ENCODE measurements at places on chromosomes 11 and 22. TPM values are rescaled to one million over a fixed set of nuclear protein-coding genes. Genes with fewer than 3 reads are reported as not detected.

DNA sequence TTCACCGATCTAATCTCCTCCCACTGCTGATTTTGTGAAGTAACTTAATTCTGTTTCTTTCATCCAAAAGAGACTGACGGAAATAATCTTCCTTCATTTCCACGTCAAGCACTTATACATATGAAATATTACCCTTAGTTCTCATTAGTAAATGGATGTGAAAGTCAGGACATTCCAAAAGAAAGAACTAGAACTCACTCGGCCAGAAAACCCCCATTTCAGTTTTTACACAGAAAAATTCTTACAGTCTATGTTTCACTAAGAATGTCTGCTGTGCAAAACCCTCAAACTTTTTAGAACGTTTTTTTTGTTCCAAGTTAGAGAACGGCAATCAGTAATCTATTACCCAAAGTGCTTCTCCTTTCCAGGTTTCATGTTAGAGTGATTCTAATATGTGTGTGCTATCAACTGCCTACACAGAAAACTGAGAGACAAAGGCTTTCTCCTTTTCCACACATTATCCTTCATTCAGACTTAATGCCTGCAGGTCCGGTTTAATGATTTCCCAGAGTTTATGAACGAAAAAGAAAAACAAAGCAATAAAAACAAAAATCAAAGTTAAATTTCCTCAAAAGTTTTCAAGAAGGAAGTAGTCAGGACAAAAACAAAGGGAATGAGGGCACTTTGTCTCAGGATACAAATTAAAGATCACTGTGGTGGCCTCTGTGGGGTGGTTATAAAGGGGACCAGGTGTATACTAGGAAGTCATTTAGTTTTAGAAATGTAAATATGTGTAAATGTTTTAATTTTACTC lies 11.3 kb upstream of the SESN3 start:
- no peaks in the 10 kb centered on the region for H3K27me3 ChIP-seq
- no peak overlapping the region for H3K4me3 ChIP-seq
- no peak overlapping the region for H3K27ac ChIP-seq
- no peaks in the 10 kb centered on the region for H3K4me1 ChIP-seq

DNA sequence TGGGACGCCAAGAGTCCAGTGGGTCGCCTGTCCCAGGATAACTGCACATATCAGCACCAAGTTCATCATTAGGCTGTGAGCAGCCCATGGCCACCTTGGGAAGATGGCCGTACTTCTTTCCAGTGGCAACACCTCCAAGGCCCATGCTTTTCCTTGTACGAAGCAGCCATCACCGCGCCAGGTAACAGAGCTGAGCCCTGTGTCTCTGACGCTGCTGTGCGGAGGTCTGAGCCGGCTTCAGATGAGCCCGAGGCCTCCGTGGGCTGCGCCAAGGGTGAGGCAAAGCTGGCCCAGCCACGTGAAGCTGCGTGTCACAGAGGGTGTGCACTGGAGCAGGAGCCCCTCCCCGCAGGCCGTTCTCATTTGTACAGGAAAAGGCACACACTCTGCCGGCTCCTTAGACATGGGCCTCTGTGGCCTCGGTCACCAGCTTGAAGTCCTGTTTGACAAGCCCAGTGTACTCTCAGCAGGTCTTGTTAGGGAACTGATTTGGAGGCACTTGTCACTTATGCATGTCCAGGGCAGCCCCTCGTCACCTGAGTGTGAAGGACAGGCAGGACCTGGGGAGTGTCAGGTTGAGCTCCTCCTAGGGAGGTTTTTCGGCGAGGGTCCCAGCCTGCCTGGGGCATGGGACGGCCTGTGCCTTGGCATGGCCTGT lies 401.5 kb downstream of the TBC1D22A start:
- no peak for DNase-seq
- no peak overlapping the region for H3K4me3 ChIP-seq
- no peaks in the 10 kb centered on the region for H3K27me3 ChIP-seq
- H3K27ac ChIP-seq = no peak overlapping the region
- H3K4me1 ChIP-seq = no peaks in the 10 kb centered on the region
- H3K36me3 ChIP-seq = peaks cover 13% of the 10 kb centered on the region

GRCh38 chr11:27995083-27995482 lies 112.9 kb downstream of the KIF18A start:
- H3K36me3 ChIP-seq = no peaks in the 10 kb centered on the region
- H3K27me3 ChIP-seq = no peaks in the 10 kb centered on the region
- no peak overlapping the region for H3K4me3 ChIP-seq

GRCh38 chr22:47422736-47423135 lies 660.3 kb downstream of the TBC1D22A start:
- no peak overlapping the region for H3K4me3 ChIP-seq
- DNase-seq = no peak
- peaks cover 3% of the 10 kb centered on the region for H3K27me3 ChIP-seq
- H3K4me1 ChIP-seq = no peaks in the 10 kb centered on the region
- no peak overlapping the region for H3K27ac ChIP-seq

DNA sequence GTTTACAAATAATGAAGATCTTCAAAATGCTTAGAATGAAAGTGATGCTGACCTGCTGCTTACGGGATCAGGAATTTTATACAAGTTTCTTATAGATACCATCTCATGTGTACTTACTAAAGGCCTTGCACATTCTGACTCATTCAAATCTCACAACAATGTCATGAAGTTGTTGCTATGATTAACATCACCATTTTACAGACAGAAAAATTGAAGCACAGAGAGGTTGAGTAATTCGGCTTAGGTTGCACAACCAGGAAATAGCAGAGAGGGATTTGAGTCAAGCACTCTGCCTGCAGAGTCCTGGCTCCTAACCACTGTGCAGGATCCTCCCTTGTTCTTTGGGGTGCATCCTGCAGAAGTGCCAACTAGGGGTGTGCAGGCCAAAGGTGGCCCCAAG lies 471.9 kb downstream of the MIAT start:
- peaks cover 4% of the 10 kb centered on the region for H3K4me1 ChIP-seq
- H3K4me3 ChIP-seq = no peak overlapping the region
- no peak for DNase-seq
- H3K27me3 ChIP-seq = no peaks in the 10 kb centered on the region
- no peaks in the 10 kb centered on the region for H3K36me3 ChIP-seq
- no peak overlapping the region for H3K27ac ChIP-seq

DNA sequence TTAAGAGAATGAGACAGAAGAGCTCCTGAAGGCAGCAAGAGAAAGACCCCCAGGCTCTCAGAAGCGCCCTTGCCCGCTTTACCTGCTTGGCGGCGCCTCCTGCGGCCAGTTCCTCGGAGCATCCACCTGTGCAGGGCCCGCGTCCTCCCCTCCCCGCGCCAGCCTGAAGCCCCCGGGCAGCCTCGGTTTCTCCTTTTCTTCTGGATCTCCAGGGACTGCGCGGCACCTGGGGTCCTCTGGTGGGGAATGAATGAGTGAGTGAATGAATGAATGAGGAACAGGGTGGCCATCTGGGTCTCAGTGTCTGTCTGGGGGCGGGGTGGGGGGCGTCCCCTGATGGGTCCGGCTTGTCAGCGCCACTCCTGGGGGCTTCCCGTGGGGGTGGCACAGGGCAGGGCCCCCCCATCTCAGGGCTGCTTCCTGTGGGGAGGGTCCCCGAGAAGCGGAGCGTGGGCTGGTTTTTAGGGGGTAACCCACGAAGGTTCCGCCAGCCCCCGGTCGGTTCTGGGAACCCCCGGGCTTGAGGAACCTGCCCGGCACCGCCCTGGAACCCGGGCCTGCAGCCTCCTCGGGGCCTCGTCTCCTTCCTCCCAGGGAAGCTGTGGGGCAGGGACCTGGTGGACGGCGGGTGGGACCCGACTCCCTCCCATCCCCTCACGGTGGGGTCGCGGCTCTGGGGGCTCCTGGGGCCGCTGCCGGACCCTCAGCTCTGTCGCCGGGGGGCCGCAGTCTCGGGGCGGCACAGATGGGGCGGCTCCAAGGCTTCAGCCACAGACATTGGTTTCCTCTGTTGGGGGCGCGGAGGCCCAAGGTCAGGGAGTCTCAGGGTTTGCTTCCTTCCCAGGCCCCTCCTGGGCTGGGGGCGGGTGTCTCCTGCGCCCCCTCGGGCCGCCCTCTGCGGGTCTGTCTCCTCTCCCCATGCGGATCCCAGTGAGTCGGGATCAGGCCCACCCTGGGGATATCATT lies 8.3 kb upstream of the KRTAP5-7 start:
- H3K27me3 ChIP-seq = no peaks in the 10 kb centered on the region
- no peak overlapping the region for H3K27ac ChIP-seq
- H3K4me3 ChIP-seq = no peak overlapping the region

- no peak for DNase-seq
- no peaks in the 10 kb centered on the region for H3K4me1 ChIP-seq
- H3K4me3 ChIP-seq = no peak overlapping the region
- H3K27me3 ChIP-seq = no peaks in the 10 kb centered on the region
- no peaks in the 10 kb centered on the region for H3K36me3 ChIP-seq
These were observed 11.1 kb downstream of the IGF2 start for GRCh38 chr11:2128130-2128510.

DNA sequence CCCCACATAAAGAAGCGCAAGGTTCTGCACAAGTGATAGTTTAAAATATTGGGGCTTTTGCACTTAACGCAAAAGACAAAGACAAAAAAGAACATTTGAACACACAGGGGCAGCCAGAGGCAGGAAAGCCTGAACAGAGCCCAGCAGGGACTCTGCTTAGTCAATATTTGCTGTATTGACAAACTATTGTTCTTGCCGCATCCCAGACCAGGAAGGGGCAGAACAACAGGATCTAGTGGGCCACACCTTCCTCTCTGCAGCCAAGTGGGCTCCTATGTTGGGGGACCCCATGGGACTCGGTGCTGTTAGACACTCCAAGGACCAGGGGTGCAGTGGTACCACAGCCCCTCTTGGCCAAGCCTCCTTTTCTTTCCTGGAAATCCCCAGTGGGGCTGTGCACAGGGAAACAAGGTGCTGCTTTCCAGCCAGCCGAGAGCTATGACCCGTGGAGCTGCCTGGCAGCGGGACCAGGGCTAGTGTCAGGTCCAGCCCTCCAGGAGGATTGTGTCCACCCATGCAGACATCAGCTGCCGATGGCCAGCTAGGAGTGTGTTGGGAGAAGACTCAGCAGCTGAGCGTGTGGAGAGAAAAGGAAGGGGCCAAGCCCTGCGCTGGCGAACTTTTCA lies 43.3 kb upstream of the ANO1 start:
- no peaks in the 10 kb centered on the region for H3K4me1 ChIP-seq
- peak; percentile 89 for DNase-seq

- no peak overlapping the region for H3K27ac ChIP-seq
- H3K36me3 ChIP-seq = no peaks in the 10 kb centered on the region
- no peaks in the 10 kb centered on the region for H3K27me3 ChIP-seq
- H3K4me1 ChIP-seq = no peaks in the 10 kb centered on the region
- no peak for DNase-seq
- no peak overlapping the region for H3K4me3 ChIP-seq
These were observed 42.1 kb upstream of the MMP7 start for GRCh38 chr11:102572554-102573220.

DNA sequence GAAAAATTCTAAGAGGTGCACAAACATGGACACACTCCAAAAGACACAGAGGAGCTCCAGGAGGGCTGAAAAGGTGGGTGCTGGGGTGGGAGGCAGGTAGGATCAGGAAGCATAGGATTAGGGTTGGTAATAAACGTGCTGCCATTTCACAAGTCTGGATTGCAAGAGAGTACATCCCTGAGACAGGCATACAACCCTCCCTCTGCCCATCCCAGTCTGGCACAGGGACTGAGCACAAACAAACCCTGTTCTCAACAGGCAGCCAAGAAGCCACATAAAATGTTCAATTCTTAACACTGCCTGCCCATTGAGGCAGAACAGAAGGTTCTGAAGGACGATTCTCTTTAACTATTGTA lies 18.5 kb downstream of the SLC35F2 start:
- DNase-seq = no peak
- H3K27me3 ChIP-seq = no peaks in the 10 kb centered on the region
- peak overlapping the region; percentile 54 for H3K27ac ChIP-seq
- no peak overlapping the region for H3K4me3 ChIP-seq

- no peak overlapping the region for H3K27ac ChIP-seq
- H3K4me1 ChIP-seq = no peaks in the 10 kb centered on the region
- no peak for DNase-seq
- H3K4me3 ChIP-seq = no peak overlapping the region
These were observed 82.6 kb downstream of the CYP2R1 start for GRCh38 chr11:14809466-14809865.

DNA sequence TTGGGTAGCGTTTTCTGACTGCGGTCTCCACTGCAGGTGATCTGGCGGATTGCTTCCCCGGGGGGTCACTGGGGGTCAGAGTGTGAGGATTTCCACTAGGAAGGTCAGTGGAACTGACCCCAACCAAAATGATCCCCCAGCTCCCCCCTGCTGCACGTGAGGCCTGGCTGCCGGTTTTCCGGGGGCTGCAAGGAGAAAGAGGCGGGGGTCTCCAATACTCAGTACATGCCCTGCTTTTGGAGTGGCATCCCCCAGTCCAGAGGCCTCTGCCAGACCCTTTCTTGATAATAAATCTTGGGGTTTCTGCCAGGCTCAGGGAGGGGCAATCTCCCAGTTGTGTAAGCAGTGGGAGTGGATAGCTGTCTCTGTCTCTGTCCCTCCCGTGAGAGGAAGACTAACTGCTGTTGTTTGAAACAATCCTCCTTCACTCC lies 71.5 kb upstream of the RTL6 start:
- H3K27ac ChIP-seq = no peak overlapping the region
- H3K36me3 ChIP-seq = no peaks in the 10 kb centered on the region
- H3K27me3 ChIP-seq = no peaks in the 10 kb centered on the region

GRCh38 chr11:134452838-134453155 lies 40.8 kb upstream of the B3GAT1 start:
- no peak overlapping the region for H3K4me3 ChIP-seq
- no peak for DNase-seq
- no peak overlapping the region for H3K27ac ChIP-seq
- H3K4me1 ChIP-seq = no peaks in the 10 kb centered on the region
- no peaks in the 10 kb centered on the region for H3K27me3 ChIP-seq

THRSP gene
- total RNA-seq = not detected

DNA sequence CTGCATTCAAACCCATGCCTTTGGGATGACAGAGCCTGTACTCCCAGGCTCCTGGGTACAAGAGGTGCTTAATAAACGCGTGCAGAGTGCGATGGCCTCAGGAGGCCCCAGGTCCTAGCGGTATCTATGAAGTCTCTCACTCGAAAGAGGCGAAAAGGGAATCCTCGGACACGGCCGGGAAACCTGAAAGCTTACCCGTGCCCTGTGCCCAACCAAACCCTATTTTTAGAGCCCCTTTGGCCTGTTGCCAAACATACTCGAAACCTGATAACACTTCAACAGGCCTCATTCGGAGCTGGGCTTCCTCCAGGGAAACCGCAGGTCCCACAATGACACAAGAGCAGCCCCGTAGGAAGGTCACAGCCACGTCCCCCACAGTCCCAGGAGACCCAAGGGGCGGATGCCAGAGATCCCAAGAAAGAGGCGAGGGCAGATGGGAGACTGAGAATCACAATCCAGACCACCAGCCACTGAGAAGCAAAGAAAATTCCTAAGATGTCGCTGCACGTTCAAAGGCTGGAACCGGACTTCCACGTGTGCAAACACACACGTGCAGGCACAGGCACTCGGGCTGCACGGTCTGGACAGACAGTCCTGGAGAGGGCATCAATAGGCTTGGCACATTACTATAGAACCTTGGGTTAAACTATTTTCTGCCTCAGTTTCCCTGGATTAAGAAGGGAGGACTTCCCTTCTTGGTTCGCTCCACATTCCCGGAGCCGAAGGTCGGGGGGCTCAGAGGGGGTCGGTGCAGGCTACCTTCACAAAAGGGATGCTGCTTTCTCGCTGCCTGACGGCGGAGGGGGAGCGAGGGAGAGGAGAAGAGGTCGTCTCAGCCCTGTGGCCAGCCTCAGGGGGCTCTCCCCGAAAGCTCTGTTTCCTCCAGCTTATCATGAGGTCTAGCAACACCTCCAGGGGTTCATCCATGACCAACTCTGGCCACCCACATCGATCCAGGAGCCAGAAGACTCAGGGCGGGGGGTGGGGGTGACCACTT lies 8.2 kb downstream of the PDGFB start:
- peaks cover 31% of the 10 kb centered on the region for H3K36me3 ChIP-seq
- no peak for DNase-seq
- peaks cover 93% of the 10 kb centered on the region for H3K4me1 ChIP-seq

Data from esophagus muscularis mucosa (tissue), 4 donors.